ENCODE measurements at places on chromosomes 1 and 21. TPM values are rescaled to one million over a fixed set of nuclear protein-coding genes. Genes with fewer than 3 reads are reported as not detected.

Gene S100A13
- 114 TPM for total RNA-seq

DNA sequence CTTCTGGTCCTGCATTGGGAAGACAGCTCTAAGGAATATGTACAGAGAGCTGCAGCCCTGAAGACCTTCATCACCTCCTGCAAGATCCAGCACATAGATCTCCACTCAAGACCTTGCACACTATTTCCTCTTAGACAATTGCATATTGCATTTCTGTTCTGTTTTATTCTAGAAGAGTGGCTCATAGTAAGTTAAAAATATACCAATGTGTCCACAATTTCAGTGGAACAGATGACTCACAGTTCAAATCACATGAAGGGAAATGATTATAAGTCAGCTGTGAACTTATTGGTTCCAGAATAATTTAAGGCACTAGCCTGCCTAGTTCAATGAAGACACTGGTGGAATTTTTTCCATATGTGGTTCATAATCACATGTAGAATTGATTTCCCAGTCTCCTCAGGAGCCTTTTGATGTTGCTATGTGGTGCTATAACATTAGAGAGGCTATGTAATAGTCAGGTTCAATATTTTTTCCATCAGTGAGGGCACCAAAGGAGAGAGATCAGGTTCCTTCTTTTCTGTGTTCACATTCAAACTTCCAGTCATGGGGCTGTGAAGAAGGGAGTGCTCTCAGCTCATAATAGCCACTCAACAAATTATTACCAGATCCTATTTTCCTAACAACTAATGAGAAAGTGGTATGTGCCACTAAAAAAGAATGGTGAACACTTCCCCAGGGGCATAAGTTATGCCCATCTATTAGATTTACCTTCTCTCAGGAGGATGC is 9.8 kb upstream of the AK5 start:
- no peak for DNase-seq
- no peak overlapping the region for H3K4me3 ChIP-seq
- no peaks in the 10 kb centered on the region for H3K27me3 ChIP-seq
- no peaks in the 10 kb centered on the region for H3K36me3 ChIP-seq
- H3K27ac ChIP-seq, result no peak overlapping the region

DNA sequence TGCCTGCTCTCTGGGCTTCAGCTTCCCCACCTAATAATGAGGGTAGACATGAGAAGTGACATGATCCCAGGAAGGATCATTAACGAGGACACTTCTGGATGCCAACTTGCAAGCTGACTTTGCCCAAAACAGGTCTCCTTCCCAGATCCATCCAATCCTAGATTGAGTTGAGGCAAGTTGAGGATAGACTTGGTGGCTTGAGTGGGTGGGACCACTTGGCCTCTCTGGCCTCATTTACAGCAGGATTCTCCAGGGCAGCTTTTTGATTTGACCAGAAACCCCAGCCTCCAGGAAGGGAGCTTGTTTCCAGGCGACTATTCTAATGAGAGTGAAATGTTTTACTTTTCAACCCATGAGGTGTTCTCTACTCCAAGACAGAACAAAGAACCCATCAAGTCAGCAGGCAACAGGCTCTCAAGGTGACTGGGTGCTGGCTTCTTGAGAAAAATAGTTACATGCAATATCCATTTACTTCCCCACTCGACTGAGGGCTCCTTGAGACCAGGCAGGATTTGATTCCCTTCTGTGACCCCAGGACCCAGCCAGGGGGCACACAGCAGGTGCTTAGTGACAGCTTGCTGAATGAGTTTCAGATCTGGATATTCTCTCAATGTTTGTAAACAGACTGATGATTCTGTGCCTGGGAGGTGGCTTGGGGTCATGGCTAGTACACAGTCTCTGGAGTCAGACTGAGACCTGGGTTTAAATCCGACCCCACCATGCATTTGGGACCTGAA is 128.2 kb downstream of the DMRTB1 start:
- H3K4me1 ChIP-seq, result no peaks in the 10 kb centered on the region
- H3K4me3 ChIP-seq, result no peak overlapping the region
- no peaks in the 10 kb centered on the region for H3K36me3 ChIP-seq
- H3K27me3 ChIP-seq, result no peaks in the 10 kb centered on the region

- peaks cover 8% of the 10 kb centered on the region for H3K4me1 ChIP-seq
- H3K36me3 ChIP-seq, result peaks cover 40% of the 10 kb centered on the region
- no peak overlapping the region for H3K27ac ChIP-seq
- no peak overlapping the region for H3K4me3 ChIP-seq
- DNase-seq, result no peak
Observed at GRCh38 chr1:77562596-77563150, 119.8 kb downstream of the ZZZ3 start.

DNA sequence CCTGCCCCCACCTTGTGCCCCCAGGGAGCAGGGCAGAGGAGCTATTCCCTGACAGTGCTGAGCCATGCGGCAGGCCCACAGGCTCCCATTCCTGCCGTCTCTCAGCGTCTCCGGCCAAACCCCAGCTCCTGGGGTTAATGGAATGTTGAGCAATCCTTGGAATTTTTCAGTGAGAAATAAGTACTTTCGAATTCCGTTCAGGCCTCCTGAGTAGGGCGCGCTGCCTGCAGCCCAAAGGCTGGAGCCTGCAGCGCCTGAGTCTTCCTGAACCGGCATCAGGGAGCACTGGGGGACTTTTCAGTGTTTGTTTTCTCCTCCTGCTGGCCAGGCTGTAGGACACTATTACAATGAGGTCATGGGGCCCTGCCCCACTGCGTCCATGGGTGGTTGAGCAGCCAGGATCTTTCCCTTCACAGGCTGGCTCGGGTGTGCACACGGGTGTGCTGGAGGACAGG is 33.3 kb upstream of the CSF1 start:
- peak; percentile 84 for DNase-seq
- H3K36me3 ChIP-seq, result no peaks in the 10 kb centered on the region
- no peaks in the 10 kb centered on the region for H3K27me3 ChIP-seq

DNA sequence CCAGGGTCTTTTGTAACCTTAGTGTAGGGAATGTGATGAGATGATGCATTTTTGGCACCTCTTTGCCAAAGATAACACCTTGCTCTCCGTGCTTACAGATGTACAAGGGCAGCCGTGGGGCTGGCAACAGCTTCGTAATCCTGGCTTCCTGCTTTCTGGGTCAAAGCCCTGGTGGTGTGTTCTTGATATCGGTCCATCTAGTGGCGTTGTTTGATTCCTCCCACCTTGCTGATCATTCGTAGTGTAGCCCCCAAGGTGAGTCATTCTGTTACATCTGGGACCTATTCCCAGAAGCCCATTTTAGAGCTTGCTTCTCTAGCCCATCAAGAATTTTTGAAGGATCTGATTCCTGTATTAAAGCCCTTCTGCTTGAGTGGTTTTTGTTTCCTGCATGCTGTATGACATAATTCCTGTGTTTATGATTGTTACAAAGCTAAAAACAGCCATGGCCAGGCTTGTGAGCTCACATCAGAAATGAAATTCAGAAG is 7.0 kb upstream of the CCT8 start:
- peak overlapping the region; percentile 47 for H3K27ac ChIP-seq
- peaks cover 17% of the 10 kb centered on the region for H3K4me1 ChIP-seq
- H3K27me3 ChIP-seq, result no peaks in the 10 kb centered on the region
- DNase-seq, result no peak

GRCh38 chr1:88655685-88656299 is 28.3 kb upstream of the PKN2 start:
- no peaks in the 10 kb centered on the region for H3K36me3 ChIP-seq
- no peaks in the 10 kb centered on the region for H3K4me1 ChIP-seq
- no peak overlapping the region for H3K4me3 ChIP-seq
- no peaks in the 10 kb centered on the region for H3K27me3 ChIP-seq

Gene PAPPA2
- 0.19 TPM for total RNA-seq

DNA sequence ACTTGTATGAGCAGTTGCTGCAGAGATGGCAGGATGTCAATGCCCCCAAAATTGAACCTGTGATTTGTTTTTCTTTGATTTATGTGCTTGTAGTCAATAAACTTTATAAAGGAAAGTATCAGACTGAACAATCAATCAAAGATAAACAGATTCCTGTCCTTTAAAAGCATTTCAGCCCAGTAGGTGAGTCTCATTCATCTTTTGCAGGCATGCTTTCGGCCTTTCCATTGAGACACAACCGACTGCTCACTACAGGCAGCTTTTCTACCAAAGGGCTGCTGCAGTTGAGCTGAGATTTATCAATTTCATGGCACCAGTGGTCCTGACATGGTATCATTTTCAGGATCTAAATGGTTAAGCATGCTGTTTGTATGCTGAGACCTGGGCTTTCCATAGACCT is 513.6 kb upstream of the PTBP2 start:
- H3K4me1 ChIP-seq, result no peaks in the 10 kb centered on the region
- H3K36me3 ChIP-seq, result no peaks in the 10 kb centered on the region
- no peak for DNase-seq
- H3K27me3 ChIP-seq, result no peaks in the 10 kb centered on the region
- no peak overlapping the region for H3K4me3 ChIP-seq
- H3K27ac ChIP-seq, result no peak overlapping the region

- no peak overlapping the region for H3K27ac ChIP-seq
- no peak overlapping the region for H3K4me3 ChIP-seq
- H3K4me1 ChIP-seq, result no peaks in the 10 kb centered on the region
- no peak for DNase-seq
Observed at GRCh38 chr21:39251326-39251725, 62.1 kb downstream of the BRWD1 start.

DNA sequence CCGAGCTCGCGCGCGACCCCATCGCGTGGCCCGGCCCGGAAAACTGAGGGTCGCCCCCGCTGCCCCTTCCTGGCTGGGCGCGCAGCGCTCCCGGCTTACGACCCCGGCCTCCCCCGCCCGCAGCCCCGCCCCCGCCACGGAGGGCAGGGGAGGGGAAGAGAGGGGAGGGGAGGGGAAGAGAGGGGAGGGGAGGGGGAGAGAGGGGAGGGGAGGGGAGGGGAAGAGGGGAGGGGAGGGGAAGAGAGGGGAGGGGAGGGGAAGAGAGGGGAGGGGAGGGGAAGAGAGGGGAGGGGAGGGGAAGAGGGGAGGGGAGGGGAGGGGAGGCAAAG is 6.7 kb upstream of the ANKRD65 start:
- no peaks in the 10 kb centered on the region for H3K4me1 ChIP-seq
- H3K27ac ChIP-seq, result no peak overlapping the region
- no peak for DNase-seq
- no peaks in the 10 kb centered on the region for H3K27me3 ChIP-seq
- H3K36me3 ChIP-seq, result no peaks in the 10 kb centered on the region

DNA sequence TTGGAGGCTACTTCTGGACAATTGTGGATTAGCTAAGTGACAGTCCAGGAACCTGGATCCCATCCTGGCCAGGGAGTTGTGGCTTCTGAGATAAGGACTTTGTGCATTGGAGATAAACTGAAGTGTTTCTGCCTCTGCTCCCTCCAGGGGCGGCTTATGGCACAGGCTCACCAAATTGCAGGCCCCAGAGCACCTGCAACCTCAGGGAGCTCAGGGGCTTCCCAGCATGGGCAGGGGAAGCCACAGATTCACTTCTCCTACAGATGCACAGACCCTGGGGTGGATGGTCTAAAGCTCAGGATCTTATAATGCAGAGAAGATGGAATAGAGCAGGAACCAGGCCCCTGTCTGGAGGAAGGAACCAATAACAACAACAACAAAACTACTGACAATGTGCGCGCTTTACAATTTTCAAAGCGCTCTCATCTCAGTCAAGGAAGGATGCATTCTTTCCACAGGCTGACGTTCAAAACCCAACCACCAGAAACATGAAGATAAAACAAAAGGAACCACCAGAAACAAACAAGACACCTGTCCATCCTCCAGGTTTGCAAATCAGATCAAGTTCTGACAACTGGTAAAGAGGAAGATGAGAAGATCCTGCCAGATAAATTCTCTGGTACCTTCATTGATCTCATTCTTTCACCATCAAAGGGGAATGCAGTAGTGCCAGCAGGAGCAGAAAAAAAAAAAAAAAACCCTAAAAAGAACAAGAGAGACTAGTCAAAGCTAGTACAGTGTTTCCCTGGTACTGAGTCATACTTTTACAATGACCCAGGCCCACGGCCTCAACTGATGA is 121.0 kb upstream of the IRF2BP2 start:
- H3K4me3 ChIP-seq, result no peak overlapping the region
- no peak for DNase-seq
- H3K4me1 ChIP-seq, result no peaks in the 10 kb centered on the region
- H3K27me3 ChIP-seq, result no peaks in the 10 kb centered on the region

Gene KDF1
- total RNA-seq, result 0.26 TPM

Gene TMEM125
- total RNA-seq, result 2.1 TPM

Gene LRRC53
- not detected for total RNA-seq

- H3K27ac ChIP-seq, result no peak overlapping the region
- no peak overlapping the region for H3K4me3 ChIP-seq
- no peaks in the 10 kb centered on the region for H3K36me3 ChIP-seq
- no peaks in the 10 kb centered on the region for H3K4me1 ChIP-seq
Observed at GRCh38 chr1:17912491-17912890, 157.4 kb downstream of the ACTL8 start.

- H3K4me3 ChIP-seq, result no peak overlapping the region
- no peaks in the 10 kb centered on the region for H3K36me3 ChIP-seq
- no peak overlapping the region for H3K27ac ChIP-seq
- H3K4me1 ChIP-seq, result no peaks in the 10 kb centered on the region
- no peaks in the 10 kb centered on the region for H3K27me3 ChIP-seq
Observed at GRCh38 chr1:53685272-53686051, 53.5 kb downstream of the GLIS1 start.

- no peak overlapping the region for H3K27ac ChIP-seq
- H3K4me1 ChIP-seq, result no peaks in the 10 kb centered on the region
- H3K27me3 ChIP-seq, result no peaks in the 10 kb centered on the region
- H3K36me3 ChIP-seq, result no peaks in the 10 kb centered on the region
Observed at GRCh38 chr1:26909951-26910342, 3.8 kb downstream of the NR0B2 start.

GRCh38 chr1:235511470-235512240 is 7.4 kb upstream of the B3GALNT2 start:
- no peak overlapping the region for H3K27ac ChIP-seq
- no peaks in the 10 kb centered on the region for H3K36me3 ChIP-seq
- H3K4me3 ChIP-seq, result no peak overlapping the region
- no peaks in the 10 kb centered on the region for H3K4me1 ChIP-seq
- no peak for DNase-seq

DNA sequence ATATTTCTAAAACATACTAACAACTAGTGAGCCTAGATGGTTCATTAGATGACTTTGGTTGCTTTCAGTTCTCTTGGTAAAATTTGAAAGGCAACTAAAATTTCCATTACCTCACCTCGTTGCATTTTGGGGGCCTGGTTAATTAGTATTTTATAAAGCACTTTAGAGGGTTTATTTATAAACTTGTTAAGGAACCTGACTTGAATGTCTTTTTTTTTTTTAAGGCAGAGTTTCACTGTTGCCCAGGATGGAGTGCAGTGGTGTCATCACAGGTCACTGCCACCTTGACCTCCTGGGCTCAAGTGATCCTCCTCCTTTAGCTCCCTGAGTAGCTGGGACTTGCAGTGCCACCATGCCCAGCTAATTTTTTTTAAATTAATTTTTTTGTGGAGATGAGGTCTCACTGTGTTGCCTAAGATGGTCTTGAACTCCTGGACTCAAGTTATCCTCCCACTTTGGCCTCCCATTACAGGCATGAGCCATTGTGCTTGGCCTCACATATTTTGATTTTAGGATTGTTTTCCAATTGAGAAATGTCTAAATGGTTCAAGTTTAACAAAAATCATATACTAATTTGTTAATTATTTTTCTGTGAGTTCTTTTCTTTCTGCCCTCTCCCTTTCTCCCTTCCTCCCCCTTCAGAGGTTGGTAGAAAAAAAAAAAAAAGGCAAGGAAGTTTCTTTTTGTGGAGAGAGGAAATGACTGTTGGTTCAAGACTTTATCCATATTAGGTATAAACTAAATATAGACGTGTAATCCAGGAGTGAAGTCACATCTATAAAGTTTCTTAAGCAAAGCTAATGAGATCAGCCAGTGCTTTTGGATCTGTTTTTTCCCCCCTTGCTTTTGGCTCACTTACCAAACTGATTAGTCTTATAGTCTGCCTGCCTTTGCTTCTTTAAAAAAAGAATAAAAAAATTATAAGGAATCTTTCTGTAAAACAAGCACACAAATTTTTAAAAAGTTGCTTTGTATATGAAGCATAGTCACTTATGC is 24.7 kb downstream of the CLIC4 start:
- H3K27ac ChIP-seq, result peak overlapping the region; percentile 86
- no peaks in the 10 kb centered on the region for H3K27me3 ChIP-seq
- no peak for DNase-seq
